ENCODE measurements at places on chromosomes 1 and 21.

GRCh38 chr1:7479571-7479970 is 291.5 kb upstream of the VAMP3 start:
- DNase-seq = no peak

DNA sequence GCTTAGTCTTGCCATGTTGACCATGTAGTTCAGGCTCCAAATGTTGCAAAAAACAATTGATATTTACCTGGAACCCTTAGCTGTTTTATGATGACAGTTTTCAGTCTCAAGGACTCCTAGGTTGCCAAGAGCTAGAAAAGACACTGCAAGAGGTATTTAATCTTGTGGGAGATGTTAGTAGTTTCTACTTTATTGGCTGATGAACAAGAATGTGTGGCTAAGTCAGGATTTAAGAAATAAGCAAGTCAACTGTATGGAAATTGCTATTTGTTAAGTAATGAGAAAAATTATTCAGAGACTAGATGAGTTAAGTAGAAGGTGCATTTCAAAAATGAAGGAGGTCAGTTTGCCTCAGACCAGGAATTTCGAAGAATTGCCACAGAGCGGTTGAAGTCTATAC is 639.7 kb upstream of the USP24 start:
- DNase-seq = no peak

DNA sequence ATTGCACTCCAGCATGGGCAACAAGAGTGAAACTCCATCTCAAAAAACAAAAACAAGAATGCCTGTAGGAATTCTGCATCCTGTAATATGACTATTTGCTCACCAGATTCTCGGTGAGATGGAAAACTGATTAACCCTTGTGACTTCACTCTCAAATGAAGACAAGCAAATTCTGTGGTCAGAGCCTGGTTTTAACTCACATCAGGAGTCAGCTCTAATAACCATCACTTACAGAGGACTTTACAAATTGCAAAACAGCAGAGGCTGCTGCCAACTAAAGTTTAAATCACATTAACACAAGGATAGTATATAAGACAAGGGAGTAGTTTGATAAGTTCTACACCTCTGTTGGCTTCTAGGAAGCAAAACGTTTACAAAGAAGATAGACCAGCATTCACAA is 35.7 kb upstream of the FAM163A start:
- DNase-seq = peak; percentile 33

GRCh38 chr1:17027403-17027802 is 15.7 kb upstream of the ATP13A2 start:
- no peak for DNase-seq

DNA sequence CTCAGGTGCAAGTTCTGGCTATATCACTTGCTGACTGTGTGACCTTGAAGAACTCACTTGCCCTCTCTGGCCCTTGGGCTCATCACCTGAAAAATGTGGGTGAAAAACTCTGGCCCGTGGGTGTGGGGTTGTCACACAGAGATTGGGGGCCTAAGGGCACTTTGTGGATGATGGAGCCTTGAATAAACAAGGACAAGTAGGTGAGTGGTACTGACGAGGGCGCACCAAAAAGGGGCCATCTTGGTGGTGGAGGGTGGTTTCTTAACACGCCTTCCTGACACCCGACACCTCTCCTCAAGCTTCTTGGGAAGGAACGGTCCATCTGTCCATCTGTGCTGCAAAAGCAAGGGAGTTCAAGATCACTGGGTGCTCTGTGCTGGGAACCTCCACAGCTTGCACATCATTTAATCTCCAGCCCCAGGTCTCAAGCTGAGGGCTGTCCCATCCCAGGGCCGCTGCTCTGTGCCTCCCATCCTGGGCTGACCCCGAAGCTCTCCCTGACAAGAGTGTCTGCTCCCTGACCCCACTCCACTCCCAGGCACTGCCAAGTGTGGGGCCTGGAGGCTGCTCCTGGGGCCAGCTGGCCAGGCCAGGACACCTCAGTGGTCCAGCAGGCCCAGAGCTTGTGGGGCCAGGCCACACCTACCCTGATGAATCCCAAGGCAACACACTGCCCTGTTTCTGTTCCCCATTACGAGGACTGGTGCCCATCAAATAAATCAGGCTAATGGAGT is 97.3 kb downstream of the GLIS1 start:
- DNase-seq = no peak

DNA sequence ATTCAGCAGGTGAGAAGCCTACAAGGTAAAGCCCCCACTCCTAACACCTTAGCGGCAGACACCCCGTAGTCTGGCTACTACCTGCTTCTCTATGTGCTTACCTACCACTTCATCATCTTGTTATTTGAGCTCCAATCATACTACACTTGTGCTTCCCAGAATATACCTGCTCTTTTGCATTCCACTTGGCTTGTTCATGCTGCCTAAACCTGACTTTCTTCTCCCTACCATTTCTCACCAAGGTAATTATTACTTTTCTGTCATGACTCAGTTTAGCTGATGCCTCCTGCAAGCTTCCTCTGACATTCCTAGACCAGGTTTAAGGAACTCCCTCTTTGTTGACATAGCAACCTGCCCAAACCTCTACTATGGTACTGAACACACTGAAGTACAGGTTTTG is 495.6 kb upstream of the C1orf87 start:
- no peak for DNase-seq

All from eye (tissue), 1 donor.